ENCODE measurements at places on chromosomes 12 and 14. TPM values are rescaled to one million over a fixed set of nuclear protein-coding genes. Genes with fewer than 3 reads are reported as not detected.

The ST8SIA1 gene
- not detected for total RNA-seq

GRCh38 chr14:75123991-75124390, 2.9 kb downstream of the NEK9 start:
- peak; percentile 71 for DNase-seq

- DNase-seq = no peak
Observed at GRCh38 chr12:124537525-124538193, 29.8 kb downstream of the NCOR2 start.

The CLEC2A gene
- not detected for total RNA-seq

GRCh38 chr12:61553091-61553490, 707.1 kb upstream of the USP15 start:
- DNase-seq = no peak

Measured in HFFc6 (cell line).